Heart left ventricle (tissue), 16 donors: ENCODE measurements at places on chromosomes 1 and 21. TPM values are rescaled to one million over a fixed set of nuclear protein-coding genes. Genes with fewer than 3 reads are reported as not detected.

DNA sequence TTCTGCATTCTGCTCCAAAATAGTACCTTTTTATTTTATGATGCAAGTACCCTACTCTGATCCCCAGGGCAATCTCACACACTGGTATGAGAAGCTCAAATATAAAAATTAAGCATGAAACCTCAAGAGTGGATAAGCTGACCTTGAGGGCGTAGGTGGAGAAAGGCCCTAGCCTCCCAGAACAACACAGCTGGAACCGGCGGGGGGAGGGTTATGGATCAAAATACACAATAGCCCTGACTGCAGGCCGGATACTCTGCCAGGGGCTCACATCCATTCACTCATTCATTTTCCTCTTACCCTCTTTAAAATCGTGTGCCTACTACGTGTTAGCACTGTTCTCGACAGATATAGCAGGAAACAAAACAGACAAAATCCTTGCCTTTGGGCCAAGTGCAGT, 32.8 kb upstream of the ECE1 start:
- DNase-seq = no peak

DNA sequence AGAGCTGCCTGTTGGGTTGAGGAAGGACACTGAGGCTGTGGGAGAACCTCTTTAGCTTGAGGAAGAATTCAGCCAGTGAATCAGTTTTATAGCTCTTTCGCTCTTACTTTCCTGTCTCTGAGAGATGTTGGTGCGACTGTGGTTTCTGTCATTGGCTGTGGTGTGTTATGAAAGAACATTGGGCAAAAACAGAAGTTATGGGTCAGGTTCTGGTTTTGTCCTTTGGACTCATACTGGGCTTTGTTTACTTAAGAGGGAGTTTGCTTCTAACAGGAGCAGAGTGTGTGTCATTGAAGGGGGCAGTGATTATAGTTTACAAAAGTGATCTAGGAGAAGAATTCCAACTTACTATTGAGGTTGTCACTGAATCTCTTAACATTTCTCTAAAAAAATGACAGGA, 97.0 kb downstream of the TLR5 start:
- DNase-seq = no peak

DNA sequence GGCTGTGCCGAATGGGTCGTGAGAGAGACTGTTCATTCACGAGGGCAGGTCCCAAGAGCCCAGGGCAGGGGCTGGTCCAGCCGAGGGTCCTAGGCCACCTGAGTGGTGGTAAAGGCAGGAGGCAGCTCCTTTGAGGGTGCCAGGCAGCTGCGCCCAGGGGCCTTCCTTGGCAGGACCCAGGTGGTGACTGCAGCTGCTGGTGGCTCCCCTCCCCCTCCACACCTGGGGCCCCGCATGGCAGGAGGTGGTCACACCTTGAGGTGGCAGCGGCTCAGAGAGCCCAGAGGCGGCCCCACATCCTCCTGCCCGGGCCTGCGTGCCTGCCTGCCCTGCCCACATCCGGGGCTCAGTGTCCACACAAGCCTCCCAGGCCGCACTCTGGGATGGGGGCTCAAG, 9.8 kb upstream of the PLCH2 start:
- no peak for DNase-seq

DNA sequence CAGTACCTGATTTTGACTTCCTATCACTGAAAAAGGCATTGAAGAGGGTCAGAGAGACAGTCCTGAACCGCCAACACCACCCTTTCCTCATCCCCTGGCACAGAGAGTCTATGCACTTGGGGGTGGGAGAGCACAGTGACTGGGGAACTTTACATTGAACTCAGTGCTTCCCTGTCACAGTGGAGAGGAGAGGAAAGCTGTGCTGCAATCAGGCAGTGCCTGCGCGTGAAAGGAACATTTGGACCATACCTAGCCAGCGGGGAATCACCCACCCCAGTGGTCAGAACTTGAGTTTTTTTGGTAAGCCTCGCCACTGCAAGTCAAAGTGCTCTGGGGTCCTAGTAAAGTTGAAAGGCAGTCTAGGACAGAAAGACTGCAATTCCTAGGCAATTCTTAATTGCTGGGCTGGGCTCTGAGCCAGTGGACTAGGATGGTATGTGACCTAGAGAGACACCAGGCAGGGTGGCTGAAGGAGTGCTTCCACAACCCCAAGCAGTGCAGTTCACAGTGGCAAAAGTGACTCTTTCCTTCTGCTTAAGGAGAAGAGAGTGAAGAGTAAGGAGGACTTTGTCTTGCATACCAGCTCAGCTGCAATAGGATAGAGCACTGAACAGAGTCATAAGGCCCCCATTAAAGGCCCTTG, 9.4 kb upstream of the HENMT1 start:
- DNase-seq = no peak

DNA sequence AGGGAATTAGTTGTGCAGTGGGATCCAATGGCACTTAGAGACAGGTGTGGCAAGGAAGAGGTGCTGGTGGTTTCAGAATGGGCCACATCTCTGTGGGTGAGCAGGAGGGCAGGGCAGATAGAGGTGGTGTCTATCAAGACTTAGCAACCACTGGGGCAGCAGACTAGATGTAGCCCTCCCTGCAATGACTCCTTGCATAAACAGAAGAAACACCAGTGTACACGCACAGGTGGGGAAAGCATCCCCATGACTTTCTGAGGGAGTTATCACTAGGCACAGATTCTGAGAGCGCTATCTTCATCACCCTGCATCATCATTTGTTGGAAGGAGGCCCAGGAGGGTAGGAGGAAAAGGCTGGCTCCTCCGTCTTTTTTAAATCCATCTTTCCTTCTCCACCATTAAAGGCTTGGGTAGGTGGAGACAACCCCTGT, 58.4 kb downstream of the PLXNA2 start:
- DNase-seq = no peak

The ZFP69 gene
- total RNA-seq = 2.0 TPM

The SYCP1 gene
- total RNA-seq = not detected

DNA sequence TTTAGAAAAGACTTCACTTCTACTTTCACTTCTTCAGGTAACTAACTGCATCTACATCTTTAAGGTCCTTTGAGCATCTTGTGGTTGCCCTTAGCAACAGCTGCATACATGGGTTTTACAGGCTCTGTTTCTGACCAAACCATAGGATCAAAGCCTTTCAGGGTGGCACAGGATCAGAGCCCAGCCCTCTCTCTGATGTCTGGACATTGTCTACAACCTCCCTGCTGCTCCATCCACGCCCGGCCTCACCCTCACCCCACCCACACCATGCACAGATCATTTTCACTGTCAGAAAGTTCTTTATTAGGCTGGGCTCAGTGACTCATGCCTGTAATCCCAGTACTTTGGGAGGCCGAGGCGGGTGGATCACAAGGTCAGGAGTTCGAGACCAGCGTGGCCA, 5.2 kb downstream of the NCF2 start:
- no peak for DNase-seq

The S100B gene
- total RNA-seq = 1.7 TPM

The BACE2 gene
- 10.3 TPM for total RNA-seq

DNA sequence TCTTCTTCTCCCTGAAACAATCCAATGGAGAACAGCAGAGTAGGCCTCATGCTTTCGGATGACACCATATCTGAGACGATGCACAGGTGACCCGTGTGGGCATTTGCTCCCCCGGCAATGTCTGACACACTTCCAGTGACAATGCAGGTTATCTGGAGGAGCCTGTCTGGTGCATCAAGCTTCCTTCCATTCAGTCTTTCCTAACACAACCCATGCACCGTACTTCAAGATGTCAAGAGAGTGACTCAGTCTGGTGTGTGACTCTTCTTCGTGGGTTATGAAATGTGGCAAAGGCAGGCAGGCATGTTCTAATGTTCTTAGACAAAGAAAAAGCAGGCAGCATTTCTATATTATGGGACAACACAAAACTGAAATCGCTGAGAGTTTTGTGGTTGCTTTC, 159.1 kb downstream of the EDEM3 start:
- no peak for DNase-seq

DNA sequence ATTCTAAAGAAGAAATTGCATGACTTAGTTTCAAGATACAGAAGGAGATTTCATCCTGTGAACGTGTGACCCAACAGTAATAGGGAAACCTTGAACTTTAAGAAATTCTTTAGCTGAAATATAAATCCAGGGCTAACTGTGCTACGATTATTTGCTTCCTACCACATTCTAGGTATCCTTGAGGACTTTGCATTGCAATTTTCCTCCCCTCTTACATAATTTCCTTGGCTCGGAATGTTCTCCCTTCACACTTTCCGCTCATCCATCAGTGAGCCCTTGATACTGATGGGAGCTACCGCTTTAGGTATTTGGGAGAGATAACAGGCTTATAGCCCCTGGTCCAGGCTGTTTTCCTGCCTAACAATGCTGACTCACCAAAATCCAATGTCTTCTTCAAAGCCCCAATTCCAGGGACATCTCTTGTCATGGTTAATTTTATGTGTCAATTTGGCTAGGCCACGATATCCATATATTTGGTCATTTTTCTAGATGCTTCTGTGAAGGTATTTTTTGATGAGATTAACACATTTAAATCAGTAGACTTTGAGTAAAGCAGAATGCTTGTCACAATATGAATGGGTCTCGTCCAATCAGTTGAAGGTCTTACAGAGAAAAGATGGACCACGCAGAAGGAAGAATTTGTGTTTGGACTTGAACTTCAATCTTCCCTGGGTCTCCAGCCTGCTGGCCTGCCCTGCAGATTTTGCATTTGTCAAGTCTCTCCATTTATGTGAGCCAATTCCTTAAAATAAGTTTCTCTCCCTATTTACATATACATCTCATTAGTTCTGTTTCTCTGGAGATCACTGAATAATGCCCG, 121.2 kb downstream of the PTPN14 start:
- DNase-seq = no peak

The TFAP2E gene
- 0.57 TPM for total RNA-seq

GRCh38 chr21:45889256-45889655, 92.3 kb upstream of the COL6A1 start:
- DNase-seq = peak; percentile 22

GRCh38 chr1:15113146-15113545, 40.4 kb upstream of the TMEM51 start:
- no peak for DNase-seq

DNA sequence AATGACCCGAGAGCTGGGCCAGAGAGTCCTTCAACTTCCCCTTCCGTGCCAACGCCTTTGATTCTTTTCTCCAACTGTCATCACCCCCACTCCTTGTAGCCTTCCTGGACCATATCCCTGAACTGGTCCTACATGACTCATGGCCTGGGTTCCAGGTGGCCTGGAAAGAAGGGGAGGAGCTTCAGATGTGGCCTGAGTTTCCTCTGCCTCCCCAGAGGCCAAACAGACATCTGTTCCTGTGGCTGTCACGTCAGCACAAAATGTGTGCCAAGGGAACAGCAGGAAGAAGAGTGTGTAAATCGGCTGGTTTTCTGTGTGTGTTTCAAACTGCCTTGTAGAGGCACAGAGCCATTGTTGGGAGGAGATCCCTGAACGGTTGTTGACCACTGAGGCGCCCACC, 24.9 kb upstream of the KIRREL1 start:
- DNase-seq = no peak

The CASQ1 gene
- 26.6 TPM for total RNA-seq

DNA sequence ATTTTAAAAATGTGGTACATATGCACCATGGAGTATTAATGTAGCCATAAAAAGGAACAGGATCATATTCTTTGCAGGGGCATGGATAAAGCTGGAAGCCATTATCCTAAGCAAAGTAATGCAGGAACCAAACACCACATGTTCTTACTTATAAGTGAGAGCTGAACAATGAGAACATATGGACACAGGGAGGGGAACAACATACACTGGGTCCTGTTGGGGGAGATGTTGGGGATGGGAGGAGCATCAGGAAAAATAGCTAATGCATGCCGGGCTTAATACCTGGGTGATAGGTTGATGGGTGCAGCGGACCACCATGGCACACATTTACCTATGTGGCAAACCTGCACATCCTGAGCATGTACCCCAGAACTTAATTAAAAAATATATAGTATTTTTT, 352.5 kb upstream of the KAZN start:
- DNase-seq = no peak

The SPRR3 gene
- not detected for total RNA-seq

DNA sequence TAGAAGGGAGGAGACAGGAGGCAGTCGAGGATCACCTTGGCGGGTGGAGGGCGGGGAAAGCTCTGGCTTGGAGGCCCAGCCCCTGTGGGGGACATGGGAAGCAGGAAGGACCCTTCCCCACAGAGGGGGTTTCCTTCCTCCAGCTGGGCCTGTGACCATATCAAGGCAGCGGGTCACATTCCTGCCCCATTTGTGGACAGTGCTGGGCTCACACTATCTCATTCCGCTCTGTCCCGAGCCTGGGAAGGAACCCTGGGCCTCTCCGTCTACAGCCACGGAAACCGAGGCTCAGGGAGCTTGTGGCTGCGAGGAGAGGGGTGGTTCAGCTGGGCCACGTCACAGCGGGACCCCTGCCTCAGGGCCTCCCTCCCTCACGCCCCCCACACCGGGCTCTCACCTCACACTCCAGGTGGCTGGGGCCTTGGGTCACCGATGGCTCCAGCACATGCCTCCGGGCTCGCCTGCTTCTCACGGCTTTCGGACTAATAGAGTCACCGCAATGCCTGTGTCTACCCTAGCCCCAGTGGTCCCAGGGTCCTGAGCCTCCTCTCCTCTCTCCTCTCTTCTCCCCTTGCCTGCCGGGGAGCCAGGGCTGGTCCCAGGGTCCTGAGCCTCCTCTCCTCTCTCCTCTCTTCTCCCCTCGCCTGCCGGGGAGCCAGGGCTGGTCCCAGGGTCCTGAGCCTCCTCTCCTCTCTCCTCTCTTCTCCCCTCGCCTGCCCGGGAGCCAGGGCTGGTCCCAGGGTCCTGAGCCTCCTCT, 56.4 kb downstream of the SLC19A1 start:
- no peak for DNase-seq

DNA sequence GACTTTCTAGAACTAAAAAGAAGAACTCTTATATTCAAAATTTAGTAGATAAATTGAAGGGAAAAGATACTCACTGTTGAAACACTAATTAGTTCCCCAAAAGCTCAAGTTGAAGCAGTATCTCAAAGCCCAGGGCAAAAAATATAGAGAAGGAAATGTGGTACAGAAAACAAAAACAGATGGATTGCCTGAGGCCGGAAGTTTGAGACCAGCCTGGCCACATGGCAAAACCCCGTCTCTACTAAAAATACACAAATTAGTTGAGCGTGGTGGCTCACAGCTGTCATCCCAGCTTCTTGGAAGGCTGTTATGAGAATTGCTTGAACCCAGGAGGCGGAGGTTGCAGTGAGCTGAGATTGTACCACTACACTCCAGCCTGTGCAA, 36.0 kb downstream of the FAM177B start:
- DNase-seq = no peak
